T follicular helper cell (primary cell): ENCODE measurements at places on chromosomes 2 and 18.

DNA sequence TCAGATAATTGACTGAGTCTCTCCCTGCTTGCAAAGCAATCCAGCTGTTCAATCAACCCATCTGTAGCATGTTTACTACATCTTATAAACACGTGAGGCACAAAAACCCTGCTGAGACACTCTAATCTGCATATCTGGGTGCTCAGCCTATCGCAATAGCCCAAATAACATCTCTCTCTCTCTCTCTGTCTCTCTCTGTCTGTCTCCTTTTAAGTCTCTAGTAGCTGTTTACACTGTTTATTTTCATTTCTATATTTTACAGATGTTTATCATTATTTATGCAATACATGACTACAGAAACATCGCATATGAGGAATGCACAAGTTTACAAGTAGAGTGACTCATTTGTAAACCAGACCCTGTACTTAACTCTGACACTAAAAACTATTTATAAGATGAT lies 422.1 kb upstream of the DSEL start:
- DNase-seq, result no peak

DNA sequence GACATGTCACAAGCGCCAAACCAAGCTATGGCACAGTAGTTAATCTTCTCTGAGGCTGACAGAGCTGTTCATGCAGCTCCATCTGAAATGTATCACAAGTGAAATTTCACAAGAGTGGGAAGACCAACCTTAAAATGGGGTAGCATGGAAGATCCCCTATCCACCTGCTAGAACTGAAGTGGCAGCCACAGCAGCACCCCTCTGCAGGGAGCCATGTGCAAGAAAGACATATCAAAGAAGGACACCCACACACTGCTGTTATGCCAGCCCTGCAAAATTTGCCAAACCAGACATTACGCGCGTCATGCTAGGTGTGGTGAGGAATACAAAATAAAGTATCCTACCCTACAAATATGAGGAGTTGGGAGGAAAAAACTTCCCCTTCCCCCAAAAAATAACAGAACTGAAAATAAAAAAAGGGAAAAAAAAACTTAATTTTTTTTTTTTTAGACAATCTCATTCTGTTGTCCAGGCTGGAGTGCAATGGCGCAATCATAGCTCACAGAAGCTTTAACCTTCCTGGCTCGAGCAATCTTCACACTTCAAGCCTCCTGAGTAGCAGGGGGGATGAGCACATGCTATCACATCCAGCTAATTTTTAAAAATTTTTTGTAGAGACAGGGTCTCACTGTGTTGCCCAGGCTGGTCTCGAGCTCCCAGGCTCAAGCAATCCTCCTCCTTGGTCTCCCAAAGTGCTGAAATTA lies 76.2 kb downstream of the STK39 start:
- DNase-seq, result no peak

GRCh38 chr2:177143444-177143843 lies 69.2 kb upstream of the HNRNPA3 start:
- no peak for DNase-seq

DNA sequence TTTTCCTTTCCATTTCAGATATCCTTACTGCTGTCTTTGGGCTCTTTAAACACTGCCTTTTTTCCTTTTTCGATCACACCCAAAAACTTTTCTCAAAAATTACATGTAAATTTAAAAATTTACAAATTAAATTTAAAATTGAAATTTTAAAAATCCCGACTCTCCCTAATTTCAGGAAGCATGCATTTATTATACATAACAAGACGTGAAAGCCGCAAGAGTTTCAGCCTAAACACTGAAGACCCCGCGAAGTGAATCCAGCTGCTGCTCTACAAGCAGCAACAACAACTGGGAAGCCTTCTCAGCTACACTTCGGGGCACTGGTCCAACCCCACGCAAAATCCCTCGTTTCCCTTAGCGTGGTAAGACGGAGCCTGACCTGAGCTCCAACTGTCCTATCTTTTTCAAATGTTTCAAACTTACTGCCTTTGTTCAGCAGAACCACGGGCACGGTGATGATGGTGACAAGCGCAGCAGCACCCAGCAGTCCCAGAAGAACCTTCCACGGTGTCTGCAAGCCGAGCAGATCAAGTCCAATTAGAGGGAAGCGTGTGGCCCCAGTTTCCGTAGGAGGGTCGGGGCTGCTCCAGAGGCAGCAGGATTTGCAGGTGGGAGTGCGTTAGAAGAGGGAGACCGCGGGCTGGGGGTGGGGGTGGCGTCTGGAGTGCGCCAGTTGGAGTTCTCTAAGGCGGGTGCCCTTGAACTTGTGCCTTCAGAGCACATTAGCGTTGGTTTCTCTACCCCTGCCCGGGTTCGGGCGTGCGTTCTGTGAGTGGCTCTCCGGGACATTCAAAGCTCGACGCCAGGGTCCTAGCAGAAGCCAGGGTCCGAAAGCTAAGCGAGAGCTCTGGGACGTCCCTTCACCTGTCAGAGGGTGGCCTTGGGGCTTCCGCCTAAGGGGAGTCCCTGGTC lies 783 bp downstream of the DPP4 start:
- DNase-seq, result peak; percentile 2

- no peak for DNase-seq
Measured at GRCh38 chr2:129771418-129772189, 207.9 kb upstream of the RAB6C start.

- no peak for DNase-seq
Measured at GRCh38 chr2:217440000-217440399, 562.8 kb downstream of the TNS1 start.

DNA sequence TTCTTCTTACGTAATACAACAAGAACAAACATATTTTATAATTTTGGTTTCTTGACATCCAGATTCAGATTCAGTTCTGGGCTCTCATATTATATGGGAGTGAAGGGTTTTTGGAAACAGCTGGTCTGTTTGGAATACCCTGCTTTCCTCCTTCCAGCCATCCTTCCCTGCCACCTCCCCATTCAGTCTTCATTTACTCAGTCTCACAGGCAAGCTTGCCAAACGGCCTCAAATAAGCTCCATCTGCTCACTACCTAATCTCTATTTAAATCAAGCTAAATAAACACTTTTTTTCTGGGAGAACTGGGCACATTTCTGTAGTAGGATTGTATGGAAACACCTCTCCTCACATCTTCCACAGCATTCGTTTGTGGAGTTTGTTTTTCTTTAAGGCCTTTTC lies 147.5 kb downstream of the RND3 start:
- DNase-seq, result no peak

DNA sequence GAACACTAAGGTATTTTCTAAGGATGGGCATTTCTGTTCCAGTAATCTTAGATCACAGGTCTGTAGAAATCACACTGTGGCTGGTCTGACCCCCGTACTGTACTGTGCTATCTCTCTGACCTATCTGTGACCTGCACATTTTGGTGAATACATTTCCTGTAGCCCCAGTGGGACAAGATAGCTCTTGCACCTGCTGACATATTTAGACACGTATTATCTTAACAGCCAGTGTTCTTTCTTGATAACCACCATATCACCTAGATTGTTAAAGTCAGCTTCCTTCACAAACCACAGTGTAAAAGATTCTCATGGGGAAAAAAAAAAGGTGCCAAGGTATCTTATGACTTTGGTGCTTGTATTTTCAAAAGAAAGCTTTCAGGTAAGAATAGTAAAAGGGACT lies 39.8 kb upstream of the TMEM247 start:
- DNase-seq, result no peak

- no peak for DNase-seq
Measured at GRCh38 chr2:236175548-236176150, 7.5 kb upstream of the GBX2 start.

DNA sequence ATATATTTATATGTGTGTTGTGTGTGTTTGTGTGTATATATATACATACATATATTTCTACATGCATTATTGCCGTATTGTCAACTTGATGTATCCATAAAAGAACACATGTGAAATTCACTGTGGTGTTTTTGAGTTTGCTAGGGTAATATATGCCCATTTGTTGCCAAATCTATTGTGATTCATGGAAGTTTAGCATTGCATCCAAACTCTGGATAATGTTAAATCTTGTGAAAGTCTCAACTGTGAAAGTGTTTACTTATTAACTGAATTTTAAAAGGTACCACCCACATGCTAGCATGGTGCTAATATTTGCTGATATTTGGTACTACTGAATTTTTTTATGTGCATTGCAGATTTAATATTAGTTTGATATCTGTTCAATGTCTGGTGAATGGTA lies 96.6 kb upstream of the SLC8A1 start:
- no peak for DNase-seq

GRCh38 chr2:240959214-240959940 lies 39.0 kb upstream of the SNED1 start:
- DNase-seq, result no peak

GRCh38 chr2:47008381-47009252 lies 93.0 kb upstream of the MCFD2 start:
- no peak for DNase-seq

GRCh38 chr2:15705839-15706386 lies 114.2 kb downstream of the DDX1 start:
- no peak for DNase-seq

DNA sequence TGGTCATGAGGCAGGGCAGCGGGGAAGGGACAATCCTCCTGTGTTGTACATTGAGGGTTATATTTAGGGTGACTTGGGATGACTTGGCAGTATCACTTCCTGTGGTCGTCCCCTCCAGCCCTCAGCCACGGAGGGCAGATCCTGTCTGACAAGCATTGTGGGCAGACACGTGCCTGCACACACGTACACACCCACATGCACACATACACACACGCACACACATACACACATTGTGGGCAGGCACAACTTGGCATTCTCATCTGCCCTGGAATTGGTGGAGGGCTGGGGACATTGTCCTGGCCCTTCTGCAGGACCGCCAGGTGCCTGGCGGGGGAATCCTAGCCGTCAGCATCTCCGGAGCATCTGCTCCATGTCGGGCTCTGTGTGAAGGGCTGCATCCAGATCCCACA lies 47.6 kb downstream of the ODC1 start:
- no peak for DNase-seq

DNA sequence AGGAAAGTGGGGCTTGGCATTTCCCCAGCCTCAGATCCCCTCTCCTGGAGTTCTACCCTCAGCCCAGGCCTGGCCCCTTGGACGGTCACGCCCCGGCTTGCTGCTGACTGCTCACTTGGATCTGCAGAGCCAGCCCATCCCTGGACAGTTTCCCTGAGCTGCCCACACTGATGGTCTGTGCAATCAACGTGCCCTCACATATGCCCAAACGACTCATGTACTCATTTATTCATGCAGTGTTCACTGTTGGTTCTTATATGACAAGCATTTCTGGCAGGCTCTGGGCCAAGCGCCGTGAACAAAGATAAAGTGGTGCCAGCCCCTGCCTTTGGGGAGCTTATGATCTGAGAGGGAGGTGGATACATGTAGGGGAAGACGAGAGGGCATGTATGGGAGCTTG lies 20.3 kb upstream of the GLI2 start:
- DNase-seq, result no peak
